ENCODE measurements at places on chromosomes 4 and X.

- no peak for DNase-seq
These were observed 117.7 kb upstream of the TMEM150C start for GRCh38 chr4:82679531-82679930.

- DNase-seq = no peak
These were observed 1.8 kb downstream of the ATP11C start for GRCh38 chrX:139930916-139931645.

DNA sequence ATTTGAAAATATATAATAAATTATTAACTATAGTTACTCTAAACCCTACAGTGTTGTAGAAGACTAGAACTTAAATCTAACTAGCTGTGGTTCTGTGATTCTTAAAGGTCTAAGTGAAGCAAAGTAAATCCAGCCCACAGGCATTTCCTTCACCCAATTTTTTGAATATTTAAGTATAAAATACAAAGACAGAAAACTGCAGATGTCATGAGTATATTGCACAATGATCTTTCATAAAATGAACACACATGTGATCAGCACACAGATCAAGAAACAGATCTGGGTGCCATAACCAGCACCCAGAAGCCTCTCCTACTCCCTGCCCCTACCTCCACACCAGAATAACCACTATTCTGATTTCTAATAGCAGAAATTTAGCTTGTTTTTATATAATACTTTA is 82.9 kb downstream of the CAMK2D start:
- no peak for DNase-seq

DNA sequence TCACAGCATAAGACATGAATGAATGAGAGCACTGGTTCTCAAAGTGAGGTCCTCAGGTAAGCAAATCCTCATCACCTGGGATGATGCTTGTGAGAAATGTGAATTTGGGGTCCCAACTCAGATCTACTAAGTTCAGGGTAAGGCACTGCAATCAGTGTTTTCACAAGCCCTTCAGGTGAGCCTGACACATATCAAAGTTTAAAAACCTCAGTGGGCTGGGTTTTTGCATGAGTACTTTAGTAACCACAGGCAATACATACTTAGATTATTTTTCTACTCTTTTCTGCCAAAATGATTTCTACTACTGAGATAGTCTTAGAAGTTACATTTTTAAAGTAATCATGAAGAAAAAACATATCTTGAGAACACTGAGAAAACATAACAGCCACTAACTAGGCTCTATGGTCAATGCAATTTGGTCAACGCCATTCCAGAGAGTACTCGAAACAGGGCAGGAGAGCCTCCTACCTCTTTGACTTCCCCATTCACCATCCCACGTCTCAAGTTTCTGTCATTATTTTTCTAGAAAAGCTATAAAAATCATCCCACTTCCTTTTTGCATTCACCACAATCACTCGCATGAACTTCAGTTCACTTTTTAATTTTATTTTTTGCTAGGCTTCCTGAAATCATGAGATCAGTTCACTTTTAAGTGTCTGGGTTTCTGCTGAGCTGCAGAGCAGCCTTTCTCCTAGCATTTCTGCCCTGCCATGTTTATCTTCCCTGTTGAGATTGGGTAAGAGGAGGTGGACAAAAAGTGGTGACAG is 73.8 kb downstream of the MFAP3L start:
- no peak for DNase-seq

- DNase-seq = no peak
These were observed 122.4 kb upstream of the DCLK2 start for GRCh38 chr4:149955780-149956390.

DNA sequence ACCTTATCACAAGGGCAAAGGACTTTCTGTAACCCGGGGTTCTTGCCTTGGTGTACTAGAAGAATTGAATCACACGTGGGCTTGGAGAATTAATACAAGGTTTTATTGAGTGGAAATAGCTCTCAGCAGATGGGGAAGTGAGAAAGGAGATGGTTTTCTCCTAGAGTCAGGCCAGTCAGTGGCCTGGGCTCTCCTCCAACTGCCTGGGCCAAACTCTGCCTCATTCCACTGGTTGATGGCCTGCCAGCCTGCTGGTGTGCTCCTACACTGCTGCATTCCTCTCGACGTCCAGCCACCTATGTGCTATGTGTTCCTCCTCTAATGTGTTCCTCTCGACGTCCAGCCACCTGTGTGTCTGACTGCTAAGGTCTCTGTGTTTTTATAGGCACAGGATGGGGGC is 35.3 kb upstream of the SPIN2A start:
- no peak for DNase-seq

All from breast epithelium (tissue), 4 donors.